ENCODE measurements at places on chromosomes 6 and 20. TPM values are rescaled to one million over a fixed set of nuclear protein-coding genes. Genes with fewer than 3 reads are reported as not detected.

DNA sequence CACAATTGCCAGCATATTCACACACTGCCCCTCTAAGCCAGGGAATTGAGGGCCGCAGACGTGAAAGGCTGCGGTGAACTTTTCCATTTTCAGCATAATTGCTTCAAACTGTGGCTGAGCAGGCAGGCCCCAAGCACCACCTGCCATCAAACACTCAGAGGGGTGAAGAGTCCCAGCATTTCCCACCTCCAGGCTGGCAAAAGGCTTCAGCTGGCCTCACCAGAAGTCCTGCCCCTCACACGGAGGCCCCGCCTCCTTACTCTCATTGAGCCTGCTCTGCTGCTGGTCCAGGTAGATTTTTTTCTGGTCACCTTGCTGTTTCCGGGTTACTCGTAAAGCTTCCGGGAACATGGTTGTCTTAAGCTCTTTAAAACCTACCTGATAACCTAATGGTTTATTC lies 52.0 kb upstream of the PRELID3B start:
- no peak for DNase-seq

GRCh38 chr6:111243095-111243494 lies 155.8 kb downstream of the SLC16A10 start:
- DNase-seq, result no peak

- DNase-seq, result no peak
These were observed 31.0 kb downstream of the ERGIC3 start for GRCh38 chr20:35572838-35573237.

DNA sequence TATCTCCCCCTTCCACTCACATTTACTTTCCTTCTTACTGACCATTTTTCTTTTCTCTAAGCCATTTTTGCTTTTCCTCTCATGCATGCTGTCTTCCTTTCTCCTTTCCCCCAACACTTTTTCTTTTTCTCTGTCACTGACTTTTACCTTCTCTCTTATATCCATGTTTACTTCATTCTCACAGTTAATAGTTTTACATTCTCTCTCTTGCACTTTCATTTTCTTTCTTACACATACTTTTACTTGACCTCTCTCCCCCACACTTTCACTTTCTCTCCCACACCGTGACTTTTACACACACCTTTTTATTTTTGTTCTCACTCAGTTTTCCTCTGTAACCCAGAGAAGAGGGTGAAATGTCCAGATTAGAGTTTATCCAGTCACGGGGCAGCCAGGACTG lies 636.3 kb downstream of the PTPRT start:
- DNase-seq, result no peak

The LINC00237 gene
- not detected for total RNA-seq

The TBX18 gene
- not detected for total RNA-seq

Data from foreskin keratinocyte (primary cell).